NB4 (cell line): ENCODE measurements at places on chromosomes 3 and 15.

GRCh38 chr3:10726787-10727186, 89.2 kb upstream of the SLC6A11 start:
- DNase-seq = no peak

DNA sequence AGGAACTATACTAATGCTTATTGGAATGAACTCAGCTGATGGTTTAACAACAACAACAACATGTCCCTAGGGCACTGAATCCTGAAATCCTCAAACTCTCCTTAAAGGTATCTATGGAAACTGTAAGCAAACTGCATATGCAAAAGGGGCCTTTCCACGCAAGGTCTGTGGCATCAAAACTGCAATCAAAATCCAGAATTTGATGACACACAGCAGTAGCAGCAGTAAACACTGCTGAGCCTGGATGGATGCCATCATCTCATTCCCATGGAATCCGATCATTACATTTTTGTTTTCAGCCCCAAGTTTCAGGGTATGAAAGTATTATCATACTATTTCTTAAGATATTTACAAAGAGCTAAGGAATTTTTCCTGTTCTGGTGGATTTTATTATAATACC, 399.7 kb downstream of the VPS13C start:
- no peak for DNase-seq

DNA sequence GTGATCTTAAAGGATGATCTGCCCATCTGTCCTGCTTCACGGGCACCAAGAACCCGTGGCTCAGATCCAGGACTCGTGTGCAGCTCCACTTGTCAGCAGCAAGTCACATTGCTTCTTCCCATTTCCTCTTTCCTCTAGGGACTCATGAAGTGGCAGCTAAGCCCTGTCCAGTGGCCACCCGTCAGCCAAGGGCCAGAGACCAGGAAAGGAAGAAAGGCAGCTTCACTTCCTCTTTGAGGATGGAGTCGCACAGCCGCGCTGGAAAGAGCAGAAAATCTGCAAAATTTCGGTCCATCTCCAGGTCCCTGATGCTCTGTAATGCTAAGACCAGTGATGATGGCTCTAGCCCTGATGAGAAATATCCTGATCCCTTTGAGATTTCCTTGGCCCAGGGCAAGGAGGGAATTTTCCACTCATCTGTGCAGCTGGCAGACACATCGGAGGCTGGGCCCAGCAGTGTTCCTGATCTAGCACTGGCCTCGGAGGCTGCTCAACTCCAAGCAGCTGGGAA, 28.5 kb downstream of the IL16 start:
- peak; percentile 34 for DNase-seq

- no peak for DNase-seq
Observed at GRCh38 chr3:71201939-71202338, 381.6 kb downstream of the FOXP1 start.

DNA sequence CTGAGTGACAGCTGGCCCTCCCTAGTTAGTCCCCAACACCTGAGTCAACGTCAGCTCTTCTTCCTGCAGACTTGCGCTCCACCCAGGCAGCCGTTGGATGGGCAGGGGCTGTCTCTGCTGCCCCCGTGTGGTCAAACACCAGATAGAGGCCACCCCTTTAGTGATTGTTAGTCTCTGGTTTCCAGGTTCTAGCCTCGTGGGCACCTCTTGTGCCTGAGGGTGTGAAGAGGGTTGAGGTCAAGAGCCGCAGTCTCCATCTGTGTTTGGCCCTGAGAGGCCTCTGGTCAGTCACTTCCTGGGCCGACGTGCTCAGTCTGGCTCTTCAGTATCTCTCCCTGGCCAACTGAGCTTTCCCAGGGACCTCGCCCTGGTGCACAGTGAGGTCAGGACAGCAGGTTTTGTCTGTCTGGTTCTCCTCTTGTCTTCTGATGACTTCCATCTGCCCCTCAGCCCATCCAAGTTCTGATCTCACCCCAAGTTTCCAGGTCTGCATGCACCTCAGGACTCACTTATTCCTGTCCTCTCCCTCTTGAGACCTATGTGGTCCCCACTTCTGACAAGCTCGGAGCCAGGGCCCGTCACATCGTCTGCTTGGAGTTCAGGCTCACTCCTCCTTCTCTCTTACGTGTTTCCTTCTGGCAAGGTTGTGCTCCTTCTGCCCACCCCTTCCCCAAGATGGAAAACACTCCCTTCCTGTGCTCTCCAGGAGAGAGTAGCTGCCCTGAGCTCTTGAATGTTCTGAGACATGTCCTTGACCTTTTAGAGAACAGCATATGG, 20.9 kb downstream of the CD276 start:
- DNase-seq = peak; percentile 62

GRCh38 chr3:152620395-152620794, 214.5 kb upstream of the P2RY1 start:
- no peak for DNase-seq

DNA sequence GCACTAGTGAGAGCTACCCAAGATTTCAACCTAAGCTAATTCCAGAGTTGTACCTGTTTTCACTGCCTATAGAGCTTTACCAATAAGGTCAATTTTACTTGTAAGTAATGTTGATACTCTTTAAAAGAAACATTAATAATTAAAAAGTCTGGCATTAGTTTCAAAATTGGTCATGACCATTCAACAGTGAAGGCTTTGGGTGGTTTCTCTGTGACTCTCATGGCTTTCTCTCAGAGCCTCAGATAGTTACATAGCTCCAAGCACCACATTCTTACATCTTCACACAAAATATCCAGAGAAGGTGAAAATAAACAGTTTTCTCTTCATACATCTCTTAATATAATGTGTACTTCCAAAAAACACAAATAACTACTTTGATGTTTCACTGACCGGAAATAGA, 61.5 kb upstream of the TCF12 start:
- no peak for DNase-seq

DNA sequence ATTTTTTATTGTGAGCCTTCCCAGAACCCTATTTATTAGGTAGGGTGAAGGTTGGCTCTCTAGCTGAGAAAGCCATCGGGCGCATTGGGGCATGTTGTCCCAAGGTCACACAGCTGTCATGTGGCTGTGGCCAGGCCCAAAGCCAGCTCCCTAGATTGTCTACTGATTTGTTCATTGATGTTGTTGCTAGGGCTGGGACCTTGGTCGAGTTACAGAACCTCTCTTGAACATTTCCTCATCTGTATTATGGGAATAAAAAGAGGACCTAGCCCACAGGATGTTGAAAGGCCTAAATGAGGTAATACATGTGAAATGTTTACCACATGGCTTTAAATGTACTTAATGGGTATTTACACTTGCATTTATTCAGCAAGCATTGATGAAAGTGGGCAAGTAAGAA, 252.5 kb downstream of the SUCLG2 start:
- peak; percentile 10 for DNase-seq

DNA sequence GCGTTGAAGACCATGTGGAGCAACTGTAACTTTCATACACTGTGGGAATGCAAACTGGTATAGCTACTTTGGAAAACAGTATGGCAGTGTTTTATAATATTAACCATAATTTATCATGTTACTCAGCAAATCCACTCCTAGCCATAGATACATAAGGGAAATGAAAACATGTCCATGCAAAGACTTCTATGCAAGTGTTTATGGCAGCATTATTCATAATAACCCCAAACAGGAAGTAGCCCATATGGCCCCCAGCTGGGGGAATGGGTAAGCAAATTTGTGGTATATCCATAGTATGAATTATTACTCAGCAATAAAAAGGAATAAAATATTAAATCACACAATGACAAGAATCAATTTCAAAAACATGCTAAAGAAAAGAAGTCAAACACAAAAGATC, 23.0 kb upstream of the GATA2 start:
- peak; percentile 59 for DNase-seq

- DNase-seq = no peak
Observed at GRCh38 chr15:86317384-86317740, 237.7 kb downstream of the AGBL1 start.
